ENCODE measurements at places on chromosomes 7 and 10. TPM values are rescaled to one million over a fixed set of nuclear protein-coding genes. Genes with fewer than 3 reads are reported as not detected.
A peak's percentile ranks its signal among the peaks of the same experiment; 100 is the strongest.

DNA sequence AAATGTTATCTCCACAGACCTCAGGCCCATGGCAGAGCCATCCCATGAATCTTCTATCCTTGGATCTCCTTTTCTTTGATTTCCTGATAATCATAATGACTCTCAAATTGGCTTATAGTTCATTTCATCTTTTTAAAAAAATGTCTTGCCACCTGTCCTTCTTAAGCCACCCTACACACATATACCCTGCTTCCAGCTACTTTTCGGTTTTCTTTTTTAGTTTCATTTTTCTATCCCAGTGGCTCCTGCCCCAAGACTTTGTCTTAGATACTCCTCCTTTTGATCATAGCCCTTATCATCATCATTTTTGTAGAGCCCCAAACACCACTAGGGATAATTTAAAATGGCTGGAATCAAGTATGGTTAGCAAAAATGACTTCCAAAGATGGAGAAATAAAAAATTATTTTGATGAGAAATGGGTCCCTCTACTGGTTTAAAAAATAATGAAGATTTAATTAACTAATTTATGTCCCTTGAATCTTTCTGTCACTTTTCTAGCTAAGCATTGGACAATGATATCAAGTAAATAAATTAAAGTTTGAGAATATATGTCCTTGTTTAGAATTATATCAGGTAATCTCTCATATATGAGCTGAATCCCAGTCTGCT lies 277.3 kb upstream of the SEMA3D start:
- no peak for DNase-seq

DNA sequence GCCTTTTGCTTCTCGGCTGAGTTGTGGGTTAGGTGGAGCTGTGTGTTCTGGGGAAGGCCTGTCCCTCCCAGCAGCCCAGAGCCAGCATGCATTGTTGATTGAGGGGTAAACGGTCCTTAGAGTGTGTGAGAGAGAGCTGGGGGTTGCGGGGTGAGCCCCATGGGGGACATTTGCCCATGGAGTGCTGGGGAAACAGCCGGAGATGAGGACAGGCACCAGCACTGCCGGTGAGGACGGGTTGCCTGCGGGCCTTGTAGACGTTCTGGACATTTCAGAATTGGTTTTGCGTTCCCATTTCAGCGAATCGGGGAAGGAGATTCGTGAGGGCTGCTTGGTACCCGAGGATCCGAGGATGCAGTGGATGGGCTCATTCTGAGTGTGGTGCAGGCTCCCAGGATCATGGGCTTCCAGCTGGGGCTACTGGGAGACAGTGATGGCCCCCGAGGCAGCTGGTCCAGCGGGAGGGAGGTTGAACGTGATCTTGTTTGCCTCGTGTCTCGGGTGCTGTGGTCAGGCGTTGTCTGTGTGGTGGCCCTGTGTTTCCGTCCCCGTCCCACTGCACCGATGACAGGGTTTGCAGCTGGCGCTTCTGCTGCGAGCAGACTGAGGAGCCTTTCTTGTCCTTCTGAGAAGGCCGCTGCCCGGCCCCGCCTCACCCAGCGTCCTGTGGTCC lies 113.9 kb downstream of the CYTH3 start:
- DNase-seq: no peak

The HGF gene
- total RNA-seq: not detected

The H2BK1 gene
- not detected for total RNA-seq

DNA sequence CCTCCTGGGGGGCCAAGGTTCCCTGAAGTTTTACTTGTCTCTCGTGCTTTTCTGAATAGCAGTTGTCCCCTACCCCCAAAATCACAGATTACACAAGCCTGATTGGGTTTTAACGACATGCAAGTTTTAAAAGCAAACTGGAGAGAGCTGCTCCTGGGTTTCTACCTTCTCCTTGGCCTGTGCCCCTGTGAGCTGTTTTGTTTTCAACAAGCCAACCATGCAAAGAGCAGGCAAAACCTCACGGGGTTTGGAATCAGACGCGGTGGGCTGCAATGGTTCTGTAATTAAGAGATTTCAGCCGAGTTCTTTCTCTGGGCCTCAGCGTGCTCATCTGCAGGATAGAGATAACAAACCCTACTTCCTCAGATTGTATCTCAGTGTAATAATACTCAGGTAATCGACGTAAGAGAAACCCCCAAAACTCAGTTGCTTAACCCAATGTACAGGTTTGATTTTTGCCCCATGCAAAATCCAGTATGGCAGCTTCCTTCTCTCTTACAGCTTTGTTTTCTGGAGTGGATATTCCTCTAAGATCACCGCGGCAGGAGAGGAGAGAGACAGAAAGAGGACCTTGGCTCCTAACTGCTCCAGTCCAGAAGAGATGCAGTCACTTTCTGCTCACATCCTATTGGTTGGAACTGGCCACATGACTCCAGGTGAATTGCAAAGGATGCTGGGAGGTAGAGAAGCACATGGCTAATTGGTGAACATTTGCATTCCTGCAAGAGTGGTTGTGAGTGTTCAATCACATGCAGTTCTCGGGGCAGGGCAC lies 42.0 kb downstream of the MYL10 start:
- no peak for DNase-seq

GRCh38 chr7:129635300-129636029 lies 23.9 kb downstream of the NRF1 start:
- peak; percentile 84 for DNase-seq

GRCh38 chr7:51949726-51950644 lies 633.4 kb upstream of the COBL start:
- DNase-seq: no peak

DNA sequence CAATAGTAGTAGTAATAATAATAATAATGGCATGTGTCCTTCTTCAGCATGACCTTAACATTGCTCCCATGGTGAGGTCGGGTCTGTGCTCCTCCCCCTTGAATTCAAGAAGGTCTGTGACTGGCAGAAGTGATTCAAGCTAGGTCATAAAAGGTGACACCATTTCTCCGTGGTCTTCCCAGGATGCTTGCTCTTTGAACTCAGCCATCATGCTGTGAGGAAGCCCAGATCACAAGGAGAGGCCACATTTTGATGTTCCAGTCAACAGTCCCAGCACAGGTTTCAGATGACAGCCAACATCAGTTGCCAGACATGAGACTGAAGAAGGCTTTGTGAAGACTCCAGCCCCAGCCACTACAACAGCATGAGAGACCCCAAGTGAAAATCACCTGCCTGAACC lies 83.9 kb downstream of the SEPTIN14 start:
- DNase-seq: no peak

DNA sequence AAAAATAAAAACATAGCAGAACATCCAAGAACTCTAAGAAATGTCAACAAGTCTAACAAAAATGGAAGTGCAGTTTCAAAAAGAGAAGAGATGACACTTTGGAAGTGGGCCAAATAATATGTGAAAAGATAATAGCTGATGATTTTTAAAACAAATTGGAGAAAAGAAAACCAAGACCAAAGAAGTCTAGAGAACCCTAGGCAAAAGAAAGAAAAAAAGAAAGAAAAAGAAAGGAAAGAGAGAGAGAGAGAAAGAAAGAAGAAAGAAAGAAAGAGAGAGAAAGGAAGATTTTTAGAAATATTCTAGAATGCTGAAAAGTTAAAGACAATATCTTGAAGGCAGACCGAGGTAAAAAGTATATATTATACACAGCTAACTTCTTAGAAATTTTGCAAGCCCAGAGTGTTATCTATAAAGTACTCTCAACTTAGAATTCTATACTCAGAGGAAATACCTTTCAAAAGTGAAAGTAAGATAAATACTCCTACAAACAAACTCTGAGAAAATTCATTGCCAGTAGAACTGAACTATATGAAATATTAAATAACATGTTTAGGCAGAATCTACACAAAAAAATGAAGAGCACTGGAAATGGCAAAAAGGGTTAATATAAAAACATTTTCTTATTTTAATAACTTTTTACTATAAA lies 138.7 kb upstream of the SMIM30 start:
- no peak for DNase-seq

DNA sequence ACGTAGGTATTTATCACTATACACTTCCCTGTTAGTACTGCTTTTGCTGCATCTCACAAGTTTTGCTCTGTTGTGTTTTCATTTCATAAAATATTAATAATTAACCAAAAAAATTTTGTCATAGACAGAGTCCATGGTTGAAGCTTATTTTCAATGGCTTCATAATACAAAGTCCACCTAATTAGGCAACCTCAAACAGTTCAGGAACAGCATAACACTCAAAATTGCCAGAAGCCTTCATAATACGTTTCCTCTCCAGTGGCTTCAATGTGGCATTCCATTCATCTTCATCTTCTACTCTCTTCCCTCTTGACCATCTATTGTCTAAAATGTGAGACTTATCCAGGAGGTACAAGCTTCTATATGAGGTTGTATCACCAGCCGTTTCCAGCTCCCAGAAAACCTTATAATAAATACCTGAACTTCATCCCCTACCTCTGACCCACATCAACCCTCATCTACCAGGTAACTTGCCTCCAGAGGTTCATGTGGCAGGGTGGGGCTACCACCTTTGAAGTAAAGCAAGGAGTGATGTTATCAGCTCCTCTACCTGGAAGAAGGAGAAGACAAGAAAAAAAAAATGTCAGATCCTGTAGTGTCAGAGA lies 337.3 kb downstream of the MALRD1 start:
- DNase-seq: no peak

DNA sequence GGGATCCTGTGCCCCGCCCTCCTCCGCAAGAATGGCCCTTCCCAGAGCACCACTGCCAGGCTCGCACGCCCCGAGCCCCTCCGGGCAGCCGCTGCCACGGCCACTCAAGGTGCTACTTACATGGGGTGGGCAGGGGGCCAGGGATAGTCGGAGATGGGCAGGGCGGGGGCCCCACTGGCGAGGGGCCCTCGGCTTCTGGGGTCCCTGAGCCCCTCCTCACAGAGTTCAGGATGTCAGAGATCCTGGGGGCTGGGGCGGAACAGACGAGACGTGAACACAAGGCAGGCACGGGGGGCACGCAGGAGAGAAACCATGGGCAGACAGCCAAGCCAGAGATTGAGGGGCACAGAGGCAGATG lies 25.6 kb downstream of the YKT6 start:
- no peak for DNase-seq

The COL17A1 gene
- total RNA-seq: not detected

Data from activated CD4-positive, alpha-beta T cell treated with anti-CD3 and anti-CD28 coated beads for 36 hours (primary cell).